HuH-7 (cell line): ENCODE measurements at places on chromosomes 16 and 17.

DNA sequence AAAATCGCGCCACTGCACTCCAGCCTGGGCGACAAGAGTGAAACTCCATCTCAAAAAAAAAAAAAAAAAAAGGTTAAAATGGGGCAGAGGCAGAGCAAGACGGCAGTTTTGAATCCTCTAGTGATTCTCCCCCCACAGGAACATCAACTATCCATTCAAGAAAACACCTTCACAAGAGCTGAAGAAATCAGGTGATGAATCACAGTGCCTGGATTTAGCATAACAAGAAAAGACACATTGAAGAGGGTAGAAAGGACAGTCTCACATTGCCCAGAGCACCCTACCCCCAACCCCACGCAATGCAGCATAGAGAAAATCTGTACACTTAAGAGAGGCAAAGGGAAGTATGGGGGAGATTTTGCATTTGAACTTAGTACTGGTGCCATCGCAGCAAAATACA lies 28.8 kb upstream of the RNF43 start:
- no peak for DNase-seq

DNA sequence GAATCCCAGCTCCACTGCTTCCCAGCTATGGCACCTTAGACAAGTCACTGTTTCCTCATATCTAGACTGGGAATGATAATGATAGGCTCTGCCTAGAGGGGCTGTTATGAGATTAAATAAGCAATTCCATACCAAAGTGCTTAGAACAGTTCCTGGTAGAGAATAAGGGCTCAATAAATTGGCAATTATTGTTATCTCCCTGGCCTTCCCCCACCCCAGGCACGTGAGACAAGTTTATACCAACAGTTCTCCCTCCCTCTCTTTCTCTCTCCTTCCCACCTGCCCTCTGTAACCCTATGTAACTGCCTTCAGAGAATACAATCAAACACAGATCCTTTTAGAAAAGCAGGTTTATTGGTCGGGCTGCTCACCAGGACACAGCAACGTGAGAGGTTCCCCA lies 13.9 kb upstream of the STAT3 start:
- no peak for DNase-seq

GRCh38 chr17:47318197-47318918 lies 5.4 kb upstream of the EFCAB13 start:
- no peak for DNase-seq

DNA sequence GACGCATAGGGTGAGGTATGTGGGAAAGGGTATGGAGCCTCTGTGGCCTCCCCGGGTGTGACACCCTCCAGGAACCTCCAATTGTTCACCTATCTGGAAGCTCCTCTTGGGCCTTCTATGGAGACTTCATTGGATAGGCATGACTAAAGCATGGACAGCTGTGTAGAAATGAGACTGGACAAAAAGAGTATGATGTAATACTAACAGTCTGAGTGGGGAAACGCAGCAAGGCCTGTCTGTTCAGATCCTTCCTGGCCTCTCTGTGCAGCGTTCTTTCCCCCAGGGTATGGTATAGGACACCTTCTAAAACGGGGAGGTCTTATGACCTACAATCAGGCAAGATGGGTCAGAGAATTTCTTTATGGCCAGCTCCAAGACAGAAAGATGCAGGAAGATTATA lies 30.7 kb upstream of the CCNF start:
- no peak for DNase-seq

DNA sequence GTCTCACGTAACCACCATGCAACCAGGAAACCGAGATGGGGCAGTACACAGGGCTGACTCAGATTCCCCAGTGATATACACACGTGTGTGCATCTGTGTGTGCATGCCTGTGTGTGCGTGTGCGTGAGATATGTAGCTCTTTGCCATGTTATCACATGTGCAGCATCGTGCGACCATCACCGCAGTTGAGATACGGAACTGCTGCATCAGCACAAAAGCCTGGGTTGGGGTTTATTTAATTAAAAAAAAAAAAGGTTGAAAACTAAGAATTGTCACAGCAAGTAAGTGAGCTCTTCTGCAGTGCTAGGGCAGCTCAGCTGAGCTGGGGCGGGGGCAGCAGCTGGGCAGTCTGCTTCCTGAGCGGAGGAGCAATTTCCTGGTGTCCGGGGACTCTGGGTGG lies 152.5 kb downstream of the RBFOX3 start:
- DNase-seq, result no peak

DNA sequence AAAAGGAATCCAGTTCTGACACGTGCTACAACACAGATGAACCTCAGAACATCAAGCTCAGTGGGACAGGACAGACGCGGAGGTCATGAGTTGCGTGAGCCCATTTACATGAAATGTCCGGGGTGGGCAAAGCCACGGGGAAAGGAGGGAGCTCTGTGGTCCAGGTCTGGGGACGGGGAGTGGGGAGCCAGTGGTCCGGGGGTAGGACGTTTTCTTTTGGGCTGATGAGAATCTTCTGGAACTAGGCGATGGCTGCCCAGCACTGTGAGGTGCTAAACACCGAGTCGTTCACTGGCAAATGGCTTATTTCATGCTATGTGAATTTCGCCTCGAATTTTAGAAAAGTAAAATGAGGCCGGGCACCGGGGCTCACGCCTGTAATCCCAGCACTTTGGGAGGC lies 2.6 kb upstream of the LMF1 start:
- no peak for DNase-seq

DNA sequence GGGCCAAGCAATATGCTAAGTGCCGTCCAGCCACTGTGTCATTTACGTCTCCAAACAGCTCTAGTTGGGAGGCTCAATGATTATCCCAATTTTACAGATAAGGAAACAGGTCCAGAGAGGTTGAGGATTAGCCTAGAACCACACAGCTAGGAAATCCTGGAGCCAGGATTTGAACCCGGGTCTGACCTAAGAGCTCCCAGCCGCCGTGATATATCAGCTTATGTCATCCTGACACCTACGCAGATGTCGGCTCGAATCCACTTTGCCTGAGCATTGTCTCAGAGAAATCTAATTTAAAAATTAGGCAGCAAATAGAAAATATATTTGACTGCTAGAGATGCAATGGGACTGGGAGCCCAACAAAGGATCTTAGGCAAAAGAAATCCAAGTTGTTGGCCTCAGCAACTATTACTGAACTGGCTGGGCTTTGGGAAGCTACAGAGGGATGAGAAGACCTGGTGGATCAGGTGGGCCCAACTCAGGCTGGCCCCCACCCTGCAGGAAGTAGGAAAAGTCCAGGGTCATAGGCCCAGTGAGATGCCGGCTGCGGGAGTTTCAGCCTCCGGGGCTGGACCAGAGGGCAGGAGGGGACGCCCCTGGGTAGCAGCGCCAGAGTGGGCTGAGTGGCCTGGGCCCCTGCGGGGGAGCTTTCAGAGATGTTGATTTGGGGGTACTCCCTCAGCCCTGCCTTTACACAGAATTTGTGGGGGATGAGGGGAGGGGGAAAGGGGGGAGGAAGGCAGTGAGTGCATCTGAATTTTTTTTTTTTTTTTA lies 35.1 kb upstream of the IL21R start:
- no peak for DNase-seq

GRCh38 chr17:57755480-57756070 lies 10.5 kb upstream of the CCDC182 start:
- DNase-seq, result no peak

- no peak for DNase-seq
Observed at GRCh38 chr16:3866703-3867431, 13.6 kb downstream of the CREBBP start.

DNA sequence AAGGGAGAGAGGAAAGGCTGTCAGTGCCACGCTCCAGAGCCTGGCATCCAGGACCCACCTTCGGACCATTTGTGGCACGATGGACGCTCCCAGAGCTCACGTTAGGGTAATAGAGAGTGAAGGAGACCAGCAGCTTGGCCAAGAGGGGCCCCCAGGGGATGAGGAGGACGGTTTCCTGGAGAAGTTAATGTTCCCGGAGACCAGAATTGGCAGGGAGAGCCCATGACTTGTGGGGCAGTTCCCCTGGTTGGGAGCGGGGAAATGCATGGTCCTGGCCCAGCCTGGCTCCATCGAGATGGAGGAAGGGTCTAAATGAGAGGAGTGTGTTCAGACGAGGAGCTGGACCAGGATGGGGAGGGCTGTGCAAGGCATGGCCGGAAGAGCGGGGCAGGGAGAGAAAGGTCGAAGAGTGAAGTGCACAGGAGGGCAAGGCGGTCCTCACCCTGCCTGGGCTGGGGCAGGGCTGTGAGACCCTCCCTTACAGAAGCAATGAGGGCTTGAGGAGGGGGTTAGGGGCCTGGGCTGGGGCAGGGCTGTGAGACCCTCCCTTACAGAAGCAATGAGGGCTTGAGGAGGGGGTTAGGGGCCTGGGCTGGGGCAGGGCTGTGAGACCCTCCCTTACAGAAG lies 2.9 kb upstream of the HIC1 start:
- no peak for DNase-seq

GRCh38 chr17:67183531-67183930 lies 61.5 kb downstream of the HELZ start:
- no peak for DNase-seq

DNA sequence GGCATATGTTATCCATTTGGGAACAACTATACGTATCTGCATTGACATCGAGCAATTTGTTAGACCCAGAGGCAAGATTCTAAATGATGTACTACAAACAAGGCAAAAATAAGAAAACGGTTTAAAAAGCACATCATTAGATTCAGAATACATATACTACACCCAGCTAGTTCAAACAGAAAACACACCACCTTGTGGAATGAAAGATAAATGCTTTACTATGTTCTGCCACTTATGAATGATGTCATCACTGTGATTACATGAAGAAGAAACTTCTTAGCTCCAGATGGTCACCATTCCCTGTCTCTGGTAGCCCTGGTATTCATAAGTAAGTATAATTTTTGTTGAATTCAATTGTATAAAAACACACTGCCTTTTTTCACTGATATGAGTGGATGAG lies 7.8 kb downstream of the NACA2 start:
- peak; percentile 58 for DNase-seq

GRCh38 chr17:8923762-8924161 lies 41.7 kb downstream of the PIK3R5 start:
- no peak for DNase-seq

GRCh38 chr17:8885967-8886684 lies 18.7 kb upstream of the PIK3R6 start:
- no peak for DNase-seq

GRCh38 chr17:16516594-16517051 lies 24.6 kb upstream of the LRRC75A start:
- DNase-seq, result no peak

- no peak for DNase-seq
Observed at GRCh38 chr17:50273654-50274040, 619 bp upstream of the TMEM92 start.

GRCh38 chr17:59754552-59754951 lies 47.1 kb downstream of the VMP1 start:
- no peak for DNase-seq

GRCh38 chr17:51164911-51165679 lies 1.1 kb upstream of the NME2 start:
- no peak for DNase-seq

- no peak for DNase-seq
Observed at GRCh38 chr17:57032343-57032742, 52.7 kb upstream of the AKAP1 start.
